CD14-positive monocyte (primary cell): ENCODE measurements at places on chromosomes 3 and 15. TPM values are rescaled to one million over a fixed set of nuclear protein-coding genes. Genes with fewer than 3 reads are reported as not detected.
A peak's percentile ranks its signal among the peaks of the same experiment; 100 is the strongest.

- H3K4me1 ChIP-seq, result no peaks in the 10 kb centered on the region
- H3K36me3 ChIP-seq, result no peaks in the 10 kb centered on the region
- no peaks in the 10 kb centered on the region for H3K27me3 ChIP-seq
- no peak overlapping the region for H3K27ac ChIP-seq
- DNase-seq, result no peak
- H3K4me3 ChIP-seq, result no peak overlapping the region
These were observed 710.1 kb upstream of the CBLB start for GRCh38 chr3:106578911-106579310.

Gene ZNF662
- polyA plus RNA-seq, result 0.09 TPM in 1 of 2 replicates, not detected in the other

Gene CEMIP
- not detected in 2 replicates for polyA plus RNA-seq

DNA sequence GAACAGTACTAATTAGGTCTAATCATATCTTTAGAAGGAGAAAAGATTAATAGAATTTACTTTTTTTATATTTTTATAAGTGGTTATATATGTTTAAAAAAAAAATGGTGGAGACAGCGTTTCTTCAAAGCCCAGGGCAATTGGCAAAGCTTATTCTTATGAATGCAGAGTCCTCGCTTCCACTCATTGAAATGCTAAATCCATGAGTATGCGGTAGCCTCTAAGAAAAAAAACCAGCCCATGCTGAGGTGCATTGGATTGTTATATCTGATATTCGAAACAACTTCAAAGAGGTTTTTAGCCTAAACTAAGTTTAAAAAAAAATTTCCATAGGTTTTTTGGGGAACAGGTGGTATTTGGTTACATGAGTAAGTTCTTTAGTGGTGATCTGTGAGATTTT, 142.8 kb downstream of the GOLIM4 start:
- H3K36me3 ChIP-seq, result no peaks in the 10 kb centered on the region
- no peak overlapping the region for H3K27ac ChIP-seq
- H3K4me3 ChIP-seq, result no peak overlapping the region

DNA sequence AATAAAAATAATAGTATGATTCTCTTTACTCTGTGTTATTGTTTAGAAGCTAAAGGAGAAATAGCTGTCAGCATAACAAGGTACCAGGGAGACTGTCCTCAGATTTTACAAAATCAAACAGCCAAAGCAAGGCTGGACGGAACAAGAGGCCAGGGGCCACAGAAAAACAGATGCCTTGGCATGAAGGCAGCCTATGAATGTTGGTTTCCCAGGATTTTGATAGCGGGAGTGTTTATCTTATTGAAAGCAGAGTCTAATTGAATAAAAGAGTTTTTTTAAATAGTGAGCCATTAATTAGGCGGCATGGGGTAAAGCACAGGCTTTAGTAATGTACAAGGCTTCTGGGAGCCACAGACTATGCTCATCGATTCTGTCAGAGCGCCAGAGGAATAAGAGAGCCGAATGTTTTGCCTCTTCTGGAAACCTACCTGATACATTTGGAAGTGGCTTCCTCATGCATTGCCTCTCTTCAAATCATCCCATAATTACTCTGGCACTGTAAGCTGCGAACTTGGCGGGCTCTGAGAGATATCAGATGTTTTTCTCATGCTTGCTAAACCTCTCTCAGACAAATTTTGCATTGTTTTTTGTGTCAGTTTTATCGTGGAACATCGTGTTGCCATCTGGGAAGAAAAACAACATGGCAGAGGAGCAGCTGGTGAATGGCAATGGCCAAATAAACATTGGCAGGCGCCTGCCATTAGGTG, 30.4 kb upstream of the TMCO5A start:
- no peaks in the 10 kb centered on the region for H3K36me3 ChIP-seq
- H3K27me3 ChIP-seq, result no peaks in the 10 kb centered on the region
- H3K4me1 ChIP-seq, result no peaks in the 10 kb centered on the region
- no peak overlapping the region for H3K4me3 ChIP-seq
- no peak for DNase-seq

Gene PRSS50
- not detected for polyA plus RNA-seq

DNA sequence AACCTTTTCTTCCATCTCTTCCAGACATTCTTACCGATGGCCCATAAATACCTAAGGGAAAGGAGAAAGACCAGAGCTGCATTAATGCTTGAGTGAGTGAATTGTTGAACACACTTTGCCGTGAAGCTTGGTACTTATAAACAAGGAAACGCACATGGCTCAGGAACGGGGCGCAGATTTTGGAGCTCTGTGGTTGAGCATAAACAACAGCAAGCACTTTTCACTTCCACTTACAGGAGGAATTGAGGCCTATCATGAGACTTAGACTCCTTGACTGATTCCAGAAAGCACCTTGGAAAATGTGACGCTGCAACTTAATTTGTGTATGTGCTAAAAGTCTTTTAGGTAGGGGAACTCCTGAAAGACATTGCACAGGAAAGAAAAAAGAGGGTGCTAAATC, 197.5 kb upstream of the FEZF2 start:
- H3K4me3 ChIP-seq, result no peak overlapping the region
- H3K36me3 ChIP-seq, result no peaks in the 10 kb centered on the region
- no peaks in the 10 kb centered on the region for H3K4me1 ChIP-seq
- H3K27ac ChIP-seq, result no peak overlapping the region

- no peak overlapping the region for H3K27ac ChIP-seq
- peaks cover 29% of the 10 kb centered on the region for H3K4me1 ChIP-seq
- no peaks in the 10 kb centered on the region for H3K36me3 ChIP-seq
- H3K27me3 ChIP-seq, result peaks cover 10% of the 10 kb centered on the region
These were observed 3.0 kb upstream of the PPP1R2 start for GRCh38 chr3:195546130-195546560.

GRCh38 chr3:146589899-146590508, 15.1 kb downstream of the PLSCR5 start:
- H3K4me1 ChIP-seq, result no peaks in the 10 kb centered on the region
- H3K27ac ChIP-seq, result no peak overlapping the region
- DNase-seq, result peak; percentile 12
- no peaks in the 10 kb centered on the region for H3K36me3 ChIP-seq
- no peak overlapping the region for H3K4me3 ChIP-seq
- H3K27me3 ChIP-seq, result no peaks in the 10 kb centered on the region

DNA sequence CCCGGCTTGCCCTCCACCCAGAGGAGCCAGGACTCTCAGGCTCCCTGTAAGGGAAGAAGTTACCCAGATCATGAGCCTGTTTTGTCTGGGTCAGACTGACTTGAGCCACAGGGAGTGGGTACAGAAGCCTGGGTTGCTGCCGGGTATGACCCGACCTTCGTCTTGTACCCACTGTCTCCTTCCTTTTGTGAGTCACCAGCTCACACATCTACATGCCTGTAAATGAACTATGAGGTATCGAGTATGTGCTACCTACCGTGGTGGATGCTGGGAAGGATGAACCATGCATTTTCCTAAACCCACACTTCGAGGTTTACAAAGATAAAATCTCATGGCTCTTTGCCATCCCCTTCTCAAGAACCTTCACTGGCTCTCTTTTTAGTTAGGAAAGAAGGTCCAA, 56.9 kb downstream of the CACNA1D start:
- H3K27me3 ChIP-seq, result peaks cover 3% of the 10 kb centered on the region
- no peak overlapping the region for H3K4me3 ChIP-seq
- DNase-seq, result no peak
- no peak overlapping the region for H3K27ac ChIP-seq
- H3K4me1 ChIP-seq, result no peaks in the 10 kb centered on the region

Gene ERC2
- not detected in 2 replicates for polyA plus RNA-seq

- no peak for DNase-seq
- H3K27me3 ChIP-seq, result no peaks in the 10 kb centered on the region
- H3K4me3 ChIP-seq, result no peak overlapping the region
- no peaks in the 10 kb centered on the region for H3K4me1 ChIP-seq
- H3K36me3 ChIP-seq, result no peaks in the 10 kb centered on the region
These were observed 1122.2 kb downstream of the TBL1XR1 start for GRCh38 chr3:176075046-176075445.

DNA sequence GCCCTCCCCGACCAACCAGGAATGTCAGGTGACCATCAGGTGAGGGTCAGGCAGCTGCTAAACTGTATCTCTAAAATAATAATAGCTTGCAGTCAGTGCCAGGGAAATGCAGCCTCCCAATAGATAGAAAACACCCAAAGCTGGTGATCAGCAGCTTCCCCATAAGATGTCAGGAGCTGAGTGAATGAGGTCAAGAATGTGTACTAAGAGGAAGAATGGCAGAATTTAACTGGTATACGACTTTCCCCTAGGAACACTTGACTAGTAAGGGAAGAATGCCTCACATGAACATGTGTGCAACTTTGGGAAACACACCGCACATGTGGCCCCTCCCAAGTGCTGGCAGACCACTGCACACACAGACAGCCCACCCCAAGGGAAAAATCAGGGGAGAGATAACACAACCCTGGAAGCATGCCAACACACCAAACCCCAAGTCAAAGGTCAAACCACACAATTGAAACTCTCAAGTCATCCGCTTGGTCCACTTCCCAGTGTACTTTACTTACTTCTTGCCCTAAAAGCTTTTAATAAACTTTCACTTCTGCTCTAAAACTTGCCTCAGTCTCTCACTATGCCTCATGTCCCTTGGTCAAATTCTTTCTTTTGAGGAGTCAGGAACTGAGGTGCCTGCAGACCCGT, 806.5 kb downstream of the OTOL1 start:
- no peaks in the 10 kb centered on the region for H3K4me1 ChIP-seq
- no peak overlapping the region for H3K27ac ChIP-seq
- no peak for DNase-seq
- H3K36me3 ChIP-seq, result no peaks in the 10 kb centered on the region
- H3K4me3 ChIP-seq, result no peak overlapping the region
- H3K27me3 ChIP-seq, result no peaks in the 10 kb centered on the region

DNA sequence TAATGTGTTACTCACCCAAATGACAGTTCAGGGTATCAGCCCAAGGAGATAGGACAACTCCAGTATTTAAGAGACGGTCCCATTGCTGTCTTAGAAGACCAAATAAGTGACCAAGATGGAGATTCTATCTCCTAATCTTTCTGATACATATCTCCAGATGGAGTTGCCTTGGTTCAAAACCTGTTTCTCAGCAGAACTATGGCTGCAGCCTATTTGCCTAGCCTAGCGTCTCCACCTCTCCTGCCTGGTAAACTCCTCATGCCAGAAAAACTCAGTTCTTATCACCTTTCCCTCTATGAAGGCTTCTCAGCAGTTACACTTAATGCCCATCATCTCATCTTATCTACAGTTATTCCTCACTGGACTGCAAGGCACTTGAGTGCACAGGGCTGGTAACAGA, 1.2 kb upstream of the CSPG5 start:
- peaks cover 11% of the 10 kb centered on the region for H3K4me1 ChIP-seq
- peaks cover 36% of the 10 kb centered on the region for H3K27me3 ChIP-seq
- H3K36me3 ChIP-seq, result peaks cover under 1% of the 10 kb centered on the region
- no peak overlapping the region for H3K27ac ChIP-seq

Gene PIGZ
- polyA plus RNA-seq, result 1.6 TPM

DNA sequence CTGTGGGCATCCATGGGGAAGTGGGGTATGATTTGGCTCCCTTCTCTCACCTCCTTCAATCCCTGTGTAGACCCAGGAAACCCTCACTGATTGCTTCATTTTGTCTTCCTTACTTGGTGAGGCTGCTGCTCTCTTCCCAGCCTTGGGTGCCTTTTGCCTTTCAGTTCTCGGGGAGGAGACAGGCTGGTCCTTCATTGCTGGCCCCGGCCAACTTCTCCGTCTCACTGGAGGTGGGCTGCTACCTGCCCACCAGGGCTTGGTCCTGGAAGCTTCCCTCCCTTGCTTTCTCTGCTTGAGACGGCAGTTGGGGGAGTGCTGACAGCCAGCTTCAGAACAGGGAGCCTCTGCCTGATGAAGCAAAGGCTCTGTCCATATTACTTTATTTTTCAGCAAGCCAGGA, 4.7 kb downstream of the FOXL2 start:
- H3K36me3 ChIP-seq, result no peaks in the 10 kb centered on the region
- no peak for DNase-seq
- H3K27ac ChIP-seq, result no peak overlapping the region
- H3K4me1 ChIP-seq, result peaks cover 62% of the 10 kb centered on the region
- H3K4me3 ChIP-seq, result no peak overlapping the region

DNA sequence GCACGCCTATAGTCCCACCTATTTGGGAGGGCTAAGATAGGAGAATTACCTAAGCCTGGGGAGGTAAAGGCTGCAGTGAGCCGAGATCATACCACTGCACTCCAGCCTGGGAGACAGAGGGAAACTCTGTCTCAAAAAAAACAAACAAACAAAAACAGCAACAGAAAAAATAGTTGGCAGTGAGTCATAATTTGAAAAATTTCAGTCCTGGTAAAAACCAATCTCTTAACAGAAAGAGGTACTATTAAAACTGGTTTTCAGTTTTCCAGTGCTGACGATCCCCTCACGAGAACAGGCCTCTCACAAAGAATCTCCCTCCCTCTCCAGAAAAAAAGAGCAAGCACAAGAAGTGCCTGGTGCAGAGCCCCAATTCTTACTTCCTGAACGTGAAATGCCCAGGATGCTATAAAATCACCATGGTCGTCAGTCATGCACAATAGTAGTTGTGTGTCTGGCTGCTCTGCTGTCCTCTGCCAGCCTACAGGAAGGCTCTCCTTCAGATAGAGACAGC, 22.8 kb upstream of the MAP4 start:
- H3K4me1 ChIP-seq, result no peaks in the 10 kb centered on the region
- peaks cover 9% of the 10 kb centered on the region for H3K36me3 ChIP-seq
- no peak overlapping the region for H3K4me3 ChIP-seq
- DNase-seq, result no peak
- H3K27ac ChIP-seq, result no peak overlapping the region
- H3K27me3 ChIP-seq, result no peaks in the 10 kb centered on the region

Gene DLEC1
- 0.11 TPM for polyA plus RNA-seq

Gene GPR27
- 19.6 TPM for polyA plus RNA-seq

- H3K4me1 ChIP-seq, result no peaks in the 10 kb centered on the region
- no peak overlapping the region for H3K4me3 ChIP-seq
- DNase-seq, result no peak
These were observed 165.0 kb downstream of the NR1D2 start for GRCh38 chr3:24110051-24110450.

Gene CLDN18
- polyA plus RNA-seq, result not detected

Gene SPTBN5
- polyA plus RNA-seq, result not detected

Gene SAMD7
- not detected for polyA plus RNA-seq

Gene SIDT1
- polyA plus RNA-seq, result 7.1 TPM

GRCh38 chr3:84943379-84943778, 15.4 kb upstream of the CADM2 start:
- H3K4me3 ChIP-seq, result no peak overlapping the region
- no peaks in the 10 kb centered on the region for H3K36me3 ChIP-seq
- no peak overlapping the region for H3K27ac ChIP-seq
- no peak for DNase-seq
- H3K27me3 ChIP-seq, result no peaks in the 10 kb centered on the region
- no peaks in the 10 kb centered on the region for H3K4me1 ChIP-seq

DNA sequence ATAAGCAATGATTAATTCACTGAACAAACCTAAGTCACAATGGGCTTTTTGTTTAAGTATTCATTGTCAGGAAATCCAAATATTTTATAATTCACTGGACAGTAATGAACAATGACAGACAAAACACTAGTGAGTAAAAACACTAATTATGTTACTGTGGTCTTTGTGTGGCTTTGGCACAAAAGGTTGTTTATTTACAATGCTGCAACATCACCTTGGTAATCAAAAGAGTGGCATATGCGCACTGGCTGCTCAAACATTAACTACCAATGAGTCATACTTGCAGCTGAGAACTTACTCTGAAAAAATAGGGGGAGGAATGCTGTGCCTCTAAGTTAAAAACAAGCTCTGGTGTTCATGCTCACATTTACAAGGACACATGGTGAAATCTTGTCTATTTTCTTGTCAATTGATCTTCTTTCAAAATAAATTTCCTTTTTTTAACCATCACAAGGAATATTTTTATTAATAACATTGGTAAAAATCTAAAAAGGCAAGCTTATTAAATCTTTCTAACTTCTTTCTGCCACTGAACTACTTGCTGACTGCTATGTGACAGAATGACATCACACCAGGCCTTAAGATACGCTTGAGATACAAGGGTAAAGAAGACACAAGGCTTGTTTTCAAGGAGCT, 85.2 kb upstream of the PPIB start:
- H3K27me3 ChIP-seq, result no peaks in the 10 kb centered on the region
- H3K4me3 ChIP-seq, result no peak overlapping the region
- no peak overlapping the region for H3K27ac ChIP-seq
- H3K36me3 ChIP-seq, result peaks cover 25% of the 10 kb centered on the region
- peak; percentile 1 for DNase-seq
